ENCODE measurements at places on chromosomes 7 and 10. TPM values are rescaled to one million over a fixed set of nuclear protein-coding genes. Genes with fewer than 3 reads are reported as not detected.
A peak's percentile ranks its signal among the peaks of the same experiment; 100 is the strongest.

DNA sequence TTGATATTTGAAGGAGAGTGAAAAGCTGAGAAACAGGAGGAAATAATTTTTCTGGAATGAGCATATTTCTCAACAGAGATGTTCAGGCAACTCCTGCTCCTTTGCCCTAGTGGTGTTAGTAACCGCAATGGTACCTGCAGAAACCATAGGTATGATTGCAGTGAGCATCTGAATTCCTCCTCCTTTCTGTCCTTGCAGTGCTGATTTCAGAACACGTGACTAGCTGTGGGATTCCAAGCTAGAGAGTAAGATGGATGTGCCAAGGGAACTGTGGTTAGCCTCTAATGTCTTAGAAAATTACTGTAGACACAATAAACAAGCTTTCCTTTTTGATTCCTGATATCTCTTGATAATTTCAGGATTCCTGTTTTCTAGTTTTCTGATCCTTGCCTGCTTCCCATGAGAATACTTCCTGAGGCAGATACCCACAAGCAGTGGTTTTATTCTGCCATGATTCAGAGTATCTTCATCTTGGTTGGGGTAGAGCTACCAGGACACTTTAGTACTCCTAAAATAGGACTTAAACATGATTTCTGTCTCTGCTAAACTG lies 27.5 kb downstream of the LRGUK start:
- no peak for DNase-seq

- no peak for DNase-seq
Measured at GRCh38 chr7:90404777-90405176, 1.5 kb downstream of the CLDN12 start.

DNA sequence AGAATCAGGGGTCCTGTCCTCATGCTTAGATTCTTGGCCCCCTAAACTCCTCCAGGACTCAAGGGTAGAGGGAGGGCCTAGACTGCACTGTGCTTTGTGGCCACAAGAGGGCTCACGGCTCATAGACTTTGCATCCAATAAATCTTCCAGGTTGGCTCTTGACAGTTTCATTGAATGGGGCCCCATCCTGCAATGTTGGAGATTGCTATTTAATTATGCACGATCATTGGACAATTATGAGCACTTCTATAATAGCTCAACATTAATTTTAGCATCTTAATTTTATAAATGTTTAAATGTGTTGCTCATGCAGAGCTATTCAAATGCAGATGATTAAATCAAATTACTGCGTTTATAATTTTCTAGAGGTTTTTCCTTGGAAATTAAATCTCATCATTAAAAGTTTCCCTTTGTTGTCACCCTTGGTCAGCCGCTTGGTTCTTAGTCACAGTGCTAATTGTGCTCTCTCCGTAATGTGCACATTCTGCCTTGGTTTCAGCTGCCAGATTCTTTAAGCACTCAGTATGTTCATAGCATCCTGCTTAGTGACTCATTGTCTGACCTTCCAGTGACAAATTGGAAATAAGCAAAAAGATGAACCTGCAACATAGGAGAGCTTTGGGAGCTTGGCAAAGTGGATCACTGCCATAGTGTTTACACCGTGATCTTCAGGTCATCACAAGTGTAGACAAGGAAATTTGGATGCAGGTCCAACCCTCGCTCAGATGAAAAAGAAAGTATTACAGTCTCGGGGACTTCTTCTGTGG lies 33.4 kb upstream of the PLPP4 start:
- DNase-seq: peak; percentile 19

- no peak for DNase-seq
Measured at GRCh38 chr10:82737549-82737948, 862.6 kb downstream of the NRG3 start.

Gene PSPH
- total RNA-seq: 125 TPM

All from MG63 (cell line).